ENCODE measurements at places on chromosomes 6 and 20. TPM values are rescaled to one million over a fixed set of nuclear protein-coding genes. Genes with fewer than 3 reads are reported as not detected.

The TFAP2A gene
- total RNA-seq = not detected

The DEFB132 gene
- total RNA-seq = not detected

The LTA gene
- 2.5 TPM for total RNA-seq

The TSPYL4 gene
- 39.8 TPM for total RNA-seq

The BPIFB2 gene
- not detected for total RNA-seq

The SIM1 gene
- total RNA-seq = not detected

The DPPA5 gene
- total RNA-seq = not detected

The CAGE1 gene
- total RNA-seq = 0.94 TPM

The MUCL3 gene
- not detected for total RNA-seq

The LPA gene
- not detected for total RNA-seq

The TRIM15 gene
- total RNA-seq = not detected

The ABHD16B gene
- not detected for total RNA-seq

The PRDM13 gene
- total RNA-seq = under 0.01 TPM

The UNC5CL gene
- 1.2 TPM for total RNA-seq

The IRAK1BP1 gene
- 0.42 TPM for total RNA-seq

The MICB gene
- total RNA-seq = 29.2 TPM

The OPRL1 gene
- 1.3 TPM for total RNA-seq

The ADGB gene
- not detected for total RNA-seq

The ELOVL2 gene
- total RNA-seq = not detected

The CFAP206 gene
- total RNA-seq = not detected

The BLCAP gene
- total RNA-seq = 26.7 TPM

The TNF gene
- total RNA-seq = 230 TPM

The PLCG1 gene
- 115 TPM for total RNA-seq

The DDO gene
- total RNA-seq = 0.52 TPM

The TINAG gene
- not detected for total RNA-seq

The FAM83D gene
- 2.1 TPM for total RNA-seq

The ZNF311 gene
- 0.10 TPM for total RNA-seq

All from mononuclear cell (primary cell).